Stimulated activated CD4-positive, alpha-beta T cell treated with anti-CD3 and anti-CD28 coated beads, Interleukin-2, amount 100 ng/mL, for 48 hours (primary cell): ENCODE measurements at places on chromosomes 12 and 14.

GRCh38 chr12:33514893-33515292 lies 75.3 kb upstream of the SYT10 start:
- no peak for DNase-seq

DNA sequence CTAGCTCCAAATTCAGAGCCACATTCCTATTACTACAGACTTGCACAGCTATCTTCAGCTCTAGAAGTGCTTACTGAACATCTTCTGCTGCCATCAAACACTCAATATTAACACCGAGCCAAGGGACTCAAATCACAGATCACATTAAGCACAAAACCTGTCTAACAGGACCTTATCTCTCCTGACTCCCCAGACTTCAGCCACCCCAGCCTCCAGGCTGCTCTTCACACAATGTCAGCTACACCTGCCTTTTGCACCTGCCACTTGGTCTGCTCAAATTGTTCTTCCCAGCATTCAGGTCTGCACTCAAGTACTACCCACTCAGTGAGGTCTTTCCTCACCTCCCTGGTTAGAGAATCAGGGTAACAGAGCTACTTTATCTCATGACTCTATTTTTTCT lies 57.1 kb downstream of the GALC start:
- no peak for DNase-seq

- no peak for DNase-seq
Measured at GRCh38 chr12:131357920-131358319, 353.0 kb upstream of the SFSWAP start.

GRCh38 chr12:130702966-130703732 lies 12.9 kb downstream of the RIMBP2 start:
- no peak for DNase-seq

GRCh38 chr14:95700221-95700976 lies 13.5 kb downstream of the TCL1A start:
- no peak for DNase-seq

DNA sequence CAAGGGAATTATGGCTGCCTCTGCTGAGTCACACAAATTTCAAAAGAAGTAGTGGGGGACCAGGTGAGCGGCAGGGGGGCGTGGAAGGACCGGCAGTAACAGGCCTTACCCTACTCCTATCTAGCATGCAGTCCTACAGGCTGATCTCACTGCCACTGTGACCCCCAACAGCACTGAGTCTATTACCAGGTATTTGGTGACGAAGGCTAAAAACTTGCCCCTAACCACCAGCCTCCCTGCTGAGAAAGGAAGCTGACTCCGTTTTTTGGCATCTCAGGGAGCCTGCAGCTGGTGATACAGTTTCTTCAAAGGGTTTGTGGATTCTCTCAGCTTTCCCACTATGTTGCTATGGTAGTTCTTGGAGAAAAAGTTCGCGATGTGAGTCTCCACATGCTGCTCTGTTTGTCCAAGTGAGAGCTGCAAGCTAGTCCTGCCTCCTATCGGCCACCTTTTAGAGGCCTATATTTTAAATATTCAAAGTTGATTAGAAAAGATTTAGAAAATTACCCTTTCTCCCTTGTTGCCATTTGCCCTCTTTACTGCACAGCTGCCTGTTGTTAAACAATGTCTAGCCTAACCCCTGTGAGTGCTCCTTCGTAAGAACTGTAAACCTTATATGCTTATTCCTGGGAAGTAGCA lies 57.1 kb upstream of the SLCO1B1 start:
- no peak for DNase-seq

- no peak for DNase-seq
Measured at GRCh38 chr12:78651755-78652154, 212.8 kb upstream of the SYT1 start.

GRCh38 chr14:73324533-73324932 lies 87.2 kb downstream of the PAPLN start:
- DNase-seq: no peak

GRCh38 chr14:52253503-52253902 lies 14.0 kb upstream of the PTGDR start:
- no peak for DNase-seq
